Activated CD8-positive, alpha-beta memory T cell treated with anti-CD3 and anti-CD28 coated beads for 48 hours (primary cell): ENCODE measurements at places on chromosomes 2 and 18.

- no peak for DNase-seq
Observed at GRCh38 chr2:10778724-10779115, 33.9 kb downstream of the PDIA6 start.

GRCh38 chr2:158103411-158104012 lies 1.8 kb downstream of the UPP2 start:
- no peak for DNase-seq

GRCh38 chr18:49588171-49588570 lies 26.3 kb downstream of the LIPG start:
- DNase-seq = no peak

DNA sequence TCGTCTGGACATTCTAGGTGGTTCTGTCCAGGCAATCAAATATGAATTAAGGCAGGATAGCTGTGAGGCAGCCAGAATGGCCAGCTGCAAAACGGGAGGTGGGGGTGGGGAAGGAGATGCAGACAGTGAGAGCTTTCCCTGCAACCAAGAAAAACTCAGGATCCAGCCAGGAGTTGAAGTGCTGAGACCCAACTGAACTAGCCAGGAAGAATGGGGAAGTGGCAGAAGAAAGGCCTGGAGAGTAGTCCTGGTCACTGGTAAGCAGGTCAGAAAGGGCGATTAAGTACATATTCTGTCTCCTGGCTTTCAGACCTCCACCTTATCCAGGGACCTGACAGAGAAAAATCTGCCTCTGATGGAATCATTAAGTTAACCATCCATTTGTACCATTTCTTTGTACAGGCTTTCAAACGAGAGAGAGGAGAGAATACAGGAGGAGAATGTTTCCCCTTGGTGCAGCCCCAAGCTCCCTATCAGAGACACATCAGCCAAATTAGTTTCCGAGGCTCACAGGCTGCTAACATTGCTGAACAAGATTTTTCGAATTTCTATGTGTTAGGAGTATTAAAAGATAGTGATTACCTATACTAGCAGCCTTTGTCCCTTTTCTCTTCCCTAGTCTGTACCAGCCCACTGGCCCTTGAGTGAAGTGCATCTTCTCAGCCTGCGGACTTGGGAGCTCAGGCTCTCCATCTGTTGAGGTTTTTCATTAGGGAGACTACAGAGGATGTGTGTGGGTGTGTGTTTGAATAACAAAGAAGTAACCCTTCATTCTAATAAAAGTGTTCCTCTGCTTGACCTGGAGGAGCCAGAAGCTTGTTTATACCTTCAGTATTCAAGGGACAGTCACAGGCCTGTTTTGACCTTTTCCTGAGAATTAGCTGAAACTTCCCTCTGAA lies 12.5 kb upstream of the HOXD1 start:
- no peak for DNase-seq

DNA sequence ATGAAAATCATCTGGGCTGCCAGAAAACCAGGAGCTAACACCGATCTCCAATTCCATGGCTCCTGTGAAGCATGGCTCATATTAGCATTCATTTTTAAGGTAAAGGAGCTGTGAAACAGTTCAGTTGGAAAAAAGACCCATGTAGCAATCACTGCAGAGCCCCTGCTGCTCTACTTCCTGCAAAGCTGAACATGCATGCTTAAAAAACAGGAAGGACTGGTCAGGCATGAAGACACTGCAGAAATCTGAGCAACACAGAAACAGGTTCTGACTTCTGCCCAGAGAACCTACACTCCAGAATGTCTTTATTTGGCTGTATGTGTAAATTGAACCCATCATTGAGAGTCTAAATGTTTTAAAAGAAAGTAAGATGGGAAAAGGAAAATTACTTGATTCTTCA lies 950.6 kb downstream of the DCDC2C start:
- DNase-seq = no peak

GRCh38 chr18:3251249-3251962 lies 3.8 kb downstream of the MYL12A start:
- DNase-seq = no peak

DNA sequence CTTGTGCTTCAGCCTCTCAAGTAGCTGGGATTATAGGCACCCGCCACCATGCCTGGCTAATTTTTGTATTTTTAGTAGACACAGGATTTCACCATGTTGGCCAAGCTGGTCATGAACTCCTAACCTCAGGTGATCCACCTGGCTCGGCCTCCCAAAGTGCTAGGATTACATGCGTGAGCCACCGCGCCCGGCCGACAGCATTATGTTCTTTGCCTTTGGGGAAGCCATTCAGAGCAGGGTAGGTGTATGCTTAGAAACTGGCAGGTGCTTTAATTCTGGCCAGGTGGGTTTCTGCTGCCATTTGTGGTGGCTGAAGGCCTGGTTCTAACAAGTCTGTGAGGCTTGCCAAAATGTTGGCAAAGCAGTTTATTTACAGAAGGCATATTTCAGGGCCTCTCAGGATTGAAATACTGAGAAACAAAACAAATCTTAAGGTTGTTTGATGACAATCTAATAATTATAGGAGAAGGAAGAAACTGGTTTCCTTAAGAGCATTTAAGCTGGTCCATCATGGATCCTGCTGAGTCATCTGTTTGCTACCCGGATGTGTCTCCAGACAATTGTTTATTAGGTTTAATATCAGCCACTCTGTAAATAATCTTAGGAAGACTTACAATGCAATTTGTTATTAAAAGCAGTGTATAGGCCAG lies 16.0 kb downstream of the SLC20A1 start:
- no peak for DNase-seq

GRCh38 chr18:55355223-55355622 lies 232.8 kb downstream of the TCF4 start:
- DNase-seq = no peak

DNA sequence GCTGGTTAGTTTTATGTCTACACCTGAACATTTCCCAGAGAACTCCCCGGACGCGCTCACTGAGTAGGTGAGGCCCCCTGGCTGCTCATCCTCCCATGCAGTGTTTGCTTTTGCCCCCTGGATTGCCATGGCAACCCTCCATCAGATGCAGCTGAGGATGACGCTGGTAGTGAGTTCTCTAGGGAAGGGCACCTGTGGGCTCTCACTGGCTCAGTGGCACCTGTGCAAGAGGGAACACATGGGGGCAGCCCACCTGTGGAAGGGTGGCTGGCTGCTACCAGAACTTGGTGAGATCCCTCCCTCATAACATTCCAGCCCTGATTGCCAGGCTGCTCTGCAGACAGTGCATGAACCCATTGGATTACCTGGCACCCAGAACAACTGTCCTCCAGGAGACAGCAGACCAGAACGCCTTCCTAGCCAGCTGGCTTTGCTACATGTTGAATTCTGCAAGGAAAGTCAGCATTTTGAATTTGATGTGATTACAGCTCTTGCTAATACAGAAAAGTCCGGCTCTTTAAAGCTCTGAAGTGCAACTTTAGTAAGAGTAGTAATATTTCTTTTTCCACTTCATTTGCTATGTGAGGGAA lies 21.7 kb downstream of the COA5 start:
- DNase-seq = no peak

DNA sequence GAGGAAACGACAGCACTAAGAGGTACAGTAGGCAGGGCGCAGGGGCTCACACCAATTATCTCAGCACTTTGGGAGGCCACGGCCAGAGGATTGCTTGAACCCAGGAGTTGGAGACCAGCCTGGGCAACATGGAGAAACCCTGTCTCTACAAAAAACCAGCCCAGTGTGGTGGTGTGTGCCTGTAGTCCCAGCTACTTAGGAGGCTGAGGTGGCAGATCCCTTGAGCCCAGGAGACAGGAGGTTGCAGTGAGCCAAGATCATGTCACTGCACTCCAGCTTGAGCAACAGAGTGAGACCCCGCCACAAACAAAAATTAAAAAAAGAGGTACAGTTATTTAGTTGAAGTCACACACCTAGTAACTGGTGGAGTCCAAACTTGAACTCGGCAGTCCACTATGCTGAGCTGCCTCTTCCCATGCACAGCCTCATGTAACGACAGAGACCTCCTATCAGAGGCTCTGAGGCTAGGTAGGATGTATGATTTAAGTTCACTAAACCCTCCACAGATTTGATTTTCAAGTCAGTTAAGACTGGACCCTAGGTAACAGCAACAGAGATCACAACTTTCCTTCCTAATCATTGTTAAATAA lies 8.7 kb downstream of the STK17B start:
- DNase-seq = no peak

DNA sequence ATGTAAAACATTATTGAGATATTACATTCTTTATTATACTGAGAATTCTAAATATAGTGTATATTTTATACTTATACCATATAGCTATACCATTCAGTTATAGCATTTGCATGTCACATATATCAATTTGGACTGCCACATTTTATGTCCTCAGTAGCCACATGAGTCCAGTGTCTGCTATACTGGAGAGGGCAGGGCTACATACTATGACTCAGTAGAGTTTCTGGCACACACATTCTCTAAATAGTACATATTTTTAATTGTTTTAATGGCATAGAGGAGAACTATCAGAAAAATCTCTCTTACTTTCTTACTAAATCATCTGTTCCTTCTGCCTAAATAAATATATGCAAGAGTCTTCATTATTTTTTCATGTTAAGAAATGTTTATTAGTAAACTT lies 55.4 kb upstream of the COL5A2 start:
- DNase-seq = no peak

DNA sequence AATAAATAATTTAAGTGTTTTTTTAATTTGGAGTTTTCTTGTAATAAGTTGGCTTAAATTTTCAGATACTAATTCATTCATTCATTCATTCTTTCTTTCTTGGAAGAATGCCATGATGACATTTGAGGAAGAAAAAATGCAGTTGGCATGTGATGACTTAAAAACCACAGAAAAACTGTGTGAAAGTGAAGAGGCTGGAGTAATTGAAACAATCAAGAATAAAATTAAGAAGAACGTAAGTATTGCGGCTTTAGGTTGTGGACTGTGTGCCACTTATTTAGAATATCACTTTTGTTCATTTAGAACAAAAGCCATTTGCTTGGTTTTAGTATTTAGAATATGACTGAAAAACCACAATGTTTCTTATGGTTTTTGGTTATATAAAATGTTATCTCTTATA lies 51.4 kb downstream of the TTC39C start:
- DNase-seq = no peak

- no peak for DNase-seq
Observed at GRCh38 chr2:104840156-104840555, 13.8 kb upstream of the POU3F3 start.

DNA sequence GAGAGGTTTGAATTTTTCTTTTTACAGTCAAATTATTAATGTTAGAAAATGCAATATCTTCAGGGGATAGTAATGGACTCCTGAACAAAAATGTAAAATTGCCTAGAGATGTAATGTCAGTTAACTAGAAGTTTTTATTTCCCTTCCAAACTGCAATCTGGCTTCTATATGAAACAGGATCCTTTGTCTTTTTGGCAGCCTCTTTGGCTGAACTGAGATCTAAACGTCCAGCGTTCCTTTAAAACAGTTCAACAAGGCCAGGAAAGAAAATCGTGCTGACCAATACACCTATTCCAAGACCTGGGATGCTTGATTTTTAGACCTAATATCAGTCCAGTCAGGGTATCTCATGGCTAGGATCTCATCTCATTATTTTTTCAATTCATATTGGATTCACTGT lies 245.5 kb downstream of the FIGN start:
- no peak for DNase-seq

GRCh38 chr2:1886405-1886992 lies 142.2 kb upstream of the PXDN start:
- DNase-seq = peak; percentile 11

DNA sequence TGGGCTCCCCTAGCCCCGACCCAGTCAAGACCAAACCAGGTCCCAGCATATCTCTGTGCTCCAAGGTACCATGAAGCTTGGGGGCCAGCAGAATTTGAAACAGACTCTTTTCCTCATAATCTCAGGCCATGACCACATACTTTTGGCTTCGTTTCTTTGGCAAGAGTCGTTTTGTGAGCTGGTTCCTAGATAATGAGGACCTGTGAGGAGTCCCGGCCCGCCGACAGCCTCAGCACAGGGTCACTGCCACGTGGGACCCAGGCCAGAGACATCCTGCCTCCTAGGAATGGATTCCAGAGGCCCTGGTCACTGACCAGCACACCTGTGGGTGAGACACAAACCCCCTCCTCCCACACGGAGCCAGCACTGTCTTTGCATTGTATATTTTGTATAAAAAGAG lies 73.5 kb downstream of the VAPA start:
- no peak for DNase-seq

DNA sequence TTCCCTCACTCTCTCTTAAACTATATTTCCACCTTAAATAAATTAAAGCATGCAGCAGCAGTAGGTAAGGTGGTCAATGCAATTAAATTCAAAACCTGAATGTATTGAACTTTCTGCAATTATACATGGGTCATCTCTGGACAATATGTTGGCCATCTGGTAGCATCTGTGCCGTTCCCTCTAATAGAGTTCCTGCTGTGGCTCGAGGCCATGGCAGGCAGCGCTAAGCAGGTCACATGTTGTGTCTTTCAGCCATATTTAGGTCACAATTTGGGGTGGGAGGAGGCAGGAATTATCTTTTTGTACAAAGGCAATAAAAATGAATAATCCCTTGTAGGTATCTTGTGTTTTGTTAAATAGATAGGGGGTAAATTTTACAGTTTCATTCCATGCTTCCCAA lies 676.2 kb downstream of the ZEB2 start:
- DNase-seq = no peak

DNA sequence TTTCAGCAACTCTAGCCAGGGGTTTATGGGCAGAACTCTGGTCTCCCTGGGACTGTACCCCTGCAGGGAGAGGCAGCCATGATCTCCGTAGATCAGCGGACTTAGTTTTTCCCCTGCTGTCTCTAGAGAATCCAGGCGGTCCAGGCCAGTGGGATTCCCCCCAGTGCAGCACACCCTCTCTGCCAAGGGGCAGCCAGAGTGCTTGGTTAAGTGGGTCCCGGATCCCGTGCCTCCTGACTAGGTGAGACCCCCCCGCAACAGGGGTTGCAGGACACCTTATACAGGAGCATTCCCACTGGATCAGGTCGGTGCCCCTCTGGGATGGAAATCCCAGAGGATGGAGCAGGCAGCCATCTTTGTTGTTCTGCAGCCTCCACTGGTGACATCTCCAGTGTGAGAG lies 33.0 kb downstream of the WDPCP start:
- DNase-seq = no peak

- no peak for DNase-seq
Observed at GRCh38 chr18:12028040-12028628, 46.8 kb downstream of the IMPA2 start.
